HepG2 (cell line): ENCODE measurements at places on chromosomes 11 and 22.

DNA sequence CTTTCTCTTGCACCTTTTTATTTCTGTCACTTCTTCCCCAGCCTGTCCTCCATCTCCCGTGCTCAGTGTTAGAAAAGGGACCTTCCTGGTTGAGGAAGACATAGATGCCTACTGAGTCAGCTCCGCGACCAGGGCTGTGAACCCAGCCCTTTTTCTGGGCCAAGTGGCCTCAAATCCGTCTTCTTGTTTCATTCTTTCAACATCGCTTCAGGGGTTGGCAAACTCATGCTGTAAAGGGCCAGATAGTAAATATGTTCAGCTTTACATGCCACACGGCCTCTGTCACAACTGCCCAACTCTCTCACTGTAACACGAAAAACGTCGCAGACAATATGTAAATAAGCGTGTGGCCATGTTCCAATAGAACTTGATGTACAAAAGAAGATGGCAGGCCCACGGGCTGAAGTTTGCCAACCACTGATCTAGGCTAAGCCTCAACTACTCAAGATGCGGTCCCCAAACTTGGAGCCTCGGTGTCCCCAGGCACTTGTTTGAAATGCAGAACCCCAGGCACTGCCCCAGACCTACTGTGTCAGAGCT, 338.4 kb downstream of the MN1 start:
- DNase-seq, result no peak

GRCh38 chr11:13328286-13328685, 50.7 kb downstream of the BMAL1 start:
- no peak for DNase-seq

GRCh38 chr22:38924347-38924952, 33.0 kb upstream of the APOBEC3A start:
- DNase-seq, result peak; percentile 97

DNA sequence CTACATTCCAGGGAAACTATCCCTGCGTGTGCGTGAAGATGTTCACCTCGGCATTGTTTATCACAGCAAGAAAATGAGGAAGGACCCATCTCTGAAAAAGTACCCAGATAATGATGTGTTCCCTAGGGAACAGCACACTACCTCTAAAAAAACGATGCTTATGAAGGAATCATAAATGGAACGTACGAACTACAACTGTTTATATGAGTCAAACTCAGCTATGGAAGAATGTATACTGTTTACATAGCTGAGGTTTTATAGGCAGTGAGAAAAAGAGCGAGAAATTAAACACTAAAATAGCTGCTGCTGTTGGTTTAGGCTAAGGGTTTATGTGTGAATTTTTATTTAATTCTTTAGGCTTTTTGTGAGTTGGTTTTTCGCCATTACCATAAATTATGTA, 48.9 kb downstream of the APOL1 start:
- DNase-seq, result no peak

GRCh38 chr11:124970925-124971324, 16.9 kb downstream of the CCDC15 start:
- peak; percentile 27 for DNase-seq

DNA sequence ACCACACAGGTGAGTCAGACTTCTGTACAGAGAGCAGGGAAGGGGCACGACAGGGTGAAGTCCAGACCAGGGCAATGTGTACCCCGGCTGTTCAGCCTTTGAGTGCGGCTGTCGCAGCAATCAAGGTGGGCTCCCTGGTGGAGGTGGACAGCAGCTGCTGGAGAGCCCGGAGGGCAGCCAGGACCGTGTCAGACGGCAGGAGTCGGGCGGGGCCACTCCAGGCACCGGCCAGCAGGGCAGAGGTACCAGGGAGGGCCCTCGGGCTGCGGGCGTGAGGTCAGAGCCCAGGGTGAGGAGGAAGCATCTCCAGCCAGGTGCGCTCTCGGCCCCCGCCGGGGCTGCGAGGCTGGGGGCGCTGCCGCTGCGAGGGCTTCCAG, 802 bp upstream of the PIM3 start:
- peak; percentile 74 for DNase-seq

GRCh38 chr22:46803031-46803880, 40.8 kb downstream of the TBC1D22A start:
- DNase-seq, result peak; percentile 47

GRCh38 chr22:47457021-47457420, 694.6 kb downstream of the TBC1D22A start:
- DNase-seq, result no peak

DNA sequence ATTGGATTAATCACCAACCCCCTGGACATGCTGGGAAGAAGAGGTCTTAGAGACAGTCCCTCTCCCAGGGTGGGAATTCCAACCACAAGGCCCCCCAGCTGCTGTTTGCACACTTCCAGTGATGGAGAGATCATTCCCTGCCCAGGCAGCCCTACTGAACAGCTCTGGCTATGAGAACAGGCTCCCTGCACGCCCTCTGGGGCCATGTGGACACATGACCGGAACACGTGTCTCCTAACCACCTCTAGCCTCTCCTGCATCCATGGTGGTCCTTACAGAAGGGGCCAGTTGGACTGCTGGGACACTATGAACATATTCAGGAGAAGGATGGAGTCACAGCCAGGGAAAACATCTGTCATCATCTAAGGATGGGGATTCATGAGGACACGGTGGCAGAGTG, 196.2 kb downstream of the MN1 start:
- no peak for DNase-seq

DNA sequence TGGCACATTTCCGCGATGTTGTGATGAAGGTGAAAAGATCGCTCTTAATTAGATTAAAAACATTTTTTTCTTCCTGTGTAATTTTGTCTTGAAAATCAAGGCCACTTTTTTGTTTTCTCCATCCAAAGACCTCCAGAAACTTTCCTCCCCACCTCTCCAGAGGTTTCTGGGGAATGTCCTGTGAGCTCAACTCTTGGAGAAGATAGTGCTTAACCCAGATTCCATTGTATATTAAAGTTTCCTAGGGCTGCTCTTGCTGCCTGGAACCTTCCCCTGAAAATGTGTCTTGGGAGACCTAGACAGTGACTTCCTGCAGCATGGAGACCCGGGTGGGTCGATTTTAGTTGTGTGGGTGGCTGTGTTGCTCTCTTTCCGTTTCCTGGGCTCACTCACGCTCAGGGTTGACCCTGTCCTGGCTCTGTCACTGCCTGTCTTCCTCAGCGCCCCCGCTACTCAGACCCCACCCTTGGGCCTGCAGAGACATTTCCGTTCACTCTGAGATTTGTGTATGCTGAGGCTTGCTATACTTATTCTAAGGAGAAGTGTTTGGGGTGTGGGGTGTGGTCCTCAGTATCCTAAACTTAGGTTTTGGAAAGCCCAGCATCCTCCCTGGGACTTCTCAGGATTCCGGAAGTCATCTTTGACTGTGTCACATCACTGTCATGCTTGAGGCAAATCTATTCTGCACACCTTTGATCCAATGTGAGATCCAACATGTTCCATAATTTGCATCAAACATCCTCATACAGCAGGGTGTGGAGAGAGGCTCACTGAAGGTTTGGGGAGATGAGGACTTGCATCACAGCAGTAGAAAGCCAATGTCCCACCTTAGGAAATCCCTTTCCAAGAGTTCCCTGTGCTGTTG, 47.2 kb downstream of the KCNQ1OT1 start:
- DNase-seq, result no peak
